ENCODE measurements at places on chromosomes 7 and 10.

DNA sequence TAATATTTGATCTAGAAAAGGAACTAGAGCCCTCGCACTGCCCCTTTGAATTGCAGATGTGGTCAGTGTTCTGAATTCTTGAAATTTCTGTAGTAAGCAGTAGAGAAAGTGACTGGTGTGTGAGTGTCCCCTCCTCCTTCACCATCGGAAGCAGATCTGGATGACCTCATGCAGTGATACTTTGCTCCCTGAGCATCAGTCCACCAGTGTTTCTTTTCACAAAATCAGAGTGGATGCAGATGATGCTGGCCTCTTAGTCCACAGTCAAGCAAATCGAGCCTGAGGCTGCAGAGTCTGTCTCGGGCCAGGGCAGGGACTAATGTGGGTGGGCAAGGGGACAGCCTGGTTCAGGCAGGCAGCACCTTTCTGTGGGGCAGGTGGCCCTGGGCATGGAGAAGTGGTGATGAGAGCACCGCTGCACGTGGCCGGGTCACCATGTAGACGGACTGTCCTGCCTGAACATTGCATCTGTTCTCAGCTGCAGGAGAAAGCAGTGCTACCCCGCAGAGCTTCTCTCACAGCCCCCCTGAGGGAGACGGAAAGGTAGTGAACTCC, 5.4 kb downstream of the INSIG1 start:
- no peak for DNase-seq

GRCh38 chr10:121267236-121268003, 330.8 kb downstream of the FGFR2 start:
- no peak for DNase-seq

DNA sequence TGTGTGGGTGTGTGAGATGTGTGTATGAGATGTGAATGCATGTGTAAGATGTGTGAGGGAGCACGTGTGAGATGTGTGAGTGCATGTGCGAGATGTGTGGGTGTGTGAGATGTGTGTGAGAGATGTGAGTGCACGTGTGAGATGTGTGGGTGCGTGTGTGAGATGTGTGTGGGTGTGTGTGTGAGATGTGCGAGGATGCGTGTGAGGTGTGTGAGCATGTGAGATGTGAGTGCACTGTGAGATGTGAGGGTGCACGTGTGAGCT, 31.0 kb downstream of the PPIF start:
- DNase-seq = no peak

DNA sequence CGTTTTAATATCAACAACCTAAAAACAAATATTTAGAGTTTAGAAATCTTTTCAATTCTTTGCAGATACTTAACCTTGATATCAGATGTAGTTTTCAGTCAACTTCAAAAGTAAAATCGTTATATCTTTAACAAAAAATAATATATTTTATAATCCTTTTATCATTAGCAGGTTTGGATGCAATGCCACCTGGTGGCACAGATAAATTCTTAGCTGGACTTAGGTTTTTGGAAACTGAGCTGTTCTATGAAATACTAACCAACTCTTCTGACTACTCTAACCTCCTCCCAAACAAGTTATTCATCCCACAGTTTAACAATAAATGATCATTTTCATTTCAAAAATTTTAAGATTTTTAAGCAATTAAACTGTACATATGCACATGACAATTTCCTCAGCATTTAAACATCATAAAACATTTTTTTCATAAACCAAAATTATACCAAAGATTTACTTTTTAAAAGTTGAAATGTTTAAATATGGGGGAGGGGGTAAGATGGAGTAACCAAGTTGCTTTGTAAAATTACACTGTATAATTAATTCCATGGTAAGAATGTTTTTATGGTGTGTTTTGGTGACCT, 56.9 kb downstream of the HIBADH start:
- no peak for DNase-seq

DNA sequence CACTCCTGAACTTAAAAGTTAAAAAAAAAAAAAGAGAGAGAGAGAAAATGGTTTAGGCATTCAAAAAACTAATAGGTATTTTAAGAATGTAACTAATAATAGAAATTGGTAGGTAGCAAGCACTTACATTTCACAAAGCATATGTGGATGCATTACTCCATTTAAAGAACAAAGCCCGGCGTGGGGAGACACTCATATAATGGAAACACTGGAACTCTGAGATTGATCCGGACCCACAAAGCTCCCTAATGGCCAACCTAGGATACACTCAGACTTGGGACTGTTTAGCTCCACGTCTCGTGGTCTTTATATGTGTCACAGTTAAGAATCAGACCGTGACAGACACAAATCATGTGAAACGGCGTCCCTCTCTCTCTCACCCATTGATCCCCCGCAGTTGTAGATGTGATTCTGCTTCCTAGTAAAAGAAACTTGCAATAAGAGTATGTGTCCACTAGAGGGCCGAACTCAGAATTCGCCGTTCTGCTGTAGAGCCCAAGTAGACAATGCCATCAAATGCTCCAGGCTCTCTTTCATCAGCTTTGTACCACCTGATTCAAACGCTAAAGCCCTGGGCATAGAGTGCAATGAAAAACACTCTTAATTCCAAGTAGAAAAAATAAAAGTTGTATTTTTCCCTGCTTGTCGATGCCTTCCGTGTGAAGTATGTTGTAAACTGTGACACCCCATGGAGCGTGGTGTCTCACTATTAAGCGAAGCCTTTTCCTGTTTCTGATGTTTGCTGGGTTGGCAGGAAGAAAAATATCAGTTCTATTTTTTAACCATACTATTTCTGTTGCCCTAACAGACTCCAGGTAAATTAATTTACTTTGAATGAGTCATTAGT, 429.0 kb upstream of the MTPN start:
- DNase-seq = peak; percentile 2

- DNase-seq = no peak
Measured at GRCh38 chr7:47779341-47779771, 168.9 kb downstream of the PKD1L1 start.

DNA sequence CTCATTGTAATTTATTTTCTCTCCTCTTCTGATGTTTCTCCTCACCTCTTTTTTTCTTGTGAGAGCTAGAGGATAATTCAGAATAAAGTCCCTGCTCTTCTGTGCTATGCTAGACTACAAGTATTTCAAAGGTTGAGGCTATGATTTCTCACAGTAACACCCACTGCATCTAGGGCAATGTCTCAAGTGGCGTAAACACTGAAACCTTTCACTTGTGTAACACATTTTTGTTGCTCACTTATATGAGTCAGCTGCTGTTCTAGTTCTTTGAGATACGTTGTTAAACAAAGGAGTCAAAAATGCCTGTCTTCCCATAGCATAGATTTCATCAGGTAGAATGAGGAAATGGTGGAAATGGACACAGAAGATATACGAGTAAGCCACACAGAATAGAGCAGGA, 305.1 kb upstream of the PITRM1 start:
- no peak for DNase-seq

- no peak for DNase-seq
Measured at GRCh38 chr7:117830422-117830954, 42.8 kb downstream of the CTTNBP2 start.

GRCh38 chr10:118310822-118311221, 31.3 kb downstream of the FAM204A start:
- no peak for DNase-seq

DNA sequence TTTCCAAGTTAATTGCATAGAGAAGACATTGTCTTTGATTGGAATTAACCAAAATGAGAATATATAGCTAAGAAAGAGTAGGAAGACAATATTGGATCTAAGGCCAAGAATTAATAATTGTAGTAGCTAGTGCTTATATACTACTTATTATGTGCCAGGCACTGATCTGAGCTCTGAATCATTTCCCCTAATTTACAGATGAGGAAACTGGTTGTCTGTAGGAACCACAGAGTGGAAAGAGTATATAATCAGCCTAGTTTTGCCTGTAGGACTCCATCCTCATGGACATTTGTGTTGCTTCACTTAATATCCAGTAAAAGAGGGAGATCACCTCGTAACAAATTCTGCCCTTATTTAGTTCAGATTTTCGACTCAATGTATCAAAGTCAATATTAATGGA, 127.9 kb downstream of the ARID5B start:
- DNase-seq = no peak

DNA sequence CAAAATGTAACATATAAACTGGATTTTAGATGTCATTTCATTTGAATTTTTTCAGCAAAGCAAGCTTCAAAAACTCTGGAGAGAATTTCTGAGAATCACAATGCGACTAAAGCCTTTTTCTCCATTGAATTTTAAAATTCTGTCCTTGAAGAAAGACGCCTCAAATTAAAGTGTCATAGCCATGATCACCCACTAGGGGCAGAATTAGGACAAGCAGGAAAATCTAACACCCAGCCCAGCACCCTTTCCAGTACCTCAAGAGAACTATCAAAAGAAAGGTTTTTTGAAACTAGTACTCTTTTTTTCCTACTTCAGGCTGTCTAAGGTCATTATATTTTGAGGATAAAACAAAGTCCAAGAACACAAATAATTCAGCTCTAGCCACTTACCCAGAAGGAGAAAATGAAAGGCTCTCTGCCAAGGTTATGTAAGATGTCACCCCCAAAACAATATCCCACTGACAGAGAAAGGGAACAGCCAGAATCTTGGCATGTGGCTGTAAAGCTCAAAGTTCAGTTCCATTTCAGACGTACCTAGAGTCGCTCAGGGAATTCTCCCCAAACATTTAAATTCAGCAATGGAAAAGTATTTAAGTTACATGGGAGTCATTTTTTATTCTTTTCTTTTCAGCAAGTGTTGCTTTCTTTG, 299.4 kb downstream of the SNX13 start:
- peak; percentile 4 for DNase-seq

- no peak for DNase-seq
Measured at GRCh38 chr10:63480237-63480636, 14.5 kb upstream of the JMJD1C start.

GRCh38 chr10:451021-451471, 238.4 kb downstream of the DIP2C start:
- peak; percentile 17 for DNase-seq

- no peak for DNase-seq
Measured at GRCh38 chr7:22364900-22365299, 7.9 kb upstream of the RAPGEF5 start.
